ENCODE measurements at places on chromosomes 4 and X.

- no peak for DNase-seq
These were observed 213.1 kb downstream of the UGT8 start for GRCh38 chr4:114811564-114812301.

- no peak for DNase-seq
These were observed 58.2 kb upstream of the DYNLT3 start for GRCh38 chrX:37905436-37906147.

DNA sequence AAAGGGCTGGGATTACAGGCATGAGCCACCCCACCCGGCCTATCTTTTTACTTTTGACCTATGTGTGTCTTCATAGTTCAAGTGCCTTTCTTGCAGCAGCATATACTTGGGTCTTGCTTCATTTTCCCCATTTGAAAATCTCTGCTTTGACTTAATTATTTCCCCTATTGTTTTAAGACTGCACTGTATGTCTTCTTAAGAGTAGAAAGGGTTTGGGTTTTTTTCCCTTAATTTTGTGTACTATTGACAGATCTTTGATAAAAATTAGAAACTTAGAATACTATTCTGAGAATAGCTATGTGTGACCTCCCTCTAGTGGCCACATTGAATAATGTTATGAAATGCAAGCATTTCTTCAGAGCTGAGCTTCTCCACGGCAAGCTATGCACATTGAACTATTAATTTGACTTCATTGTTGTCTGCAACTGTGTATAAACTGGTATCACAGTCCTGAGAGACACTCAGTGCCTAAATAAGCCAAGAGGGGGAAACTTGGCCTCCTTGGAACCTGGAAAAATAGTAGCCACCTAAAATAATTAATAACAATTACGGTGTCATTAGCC, 8.7 kb upstream of the SLC25A4 start:
- no peak for DNase-seq

DNA sequence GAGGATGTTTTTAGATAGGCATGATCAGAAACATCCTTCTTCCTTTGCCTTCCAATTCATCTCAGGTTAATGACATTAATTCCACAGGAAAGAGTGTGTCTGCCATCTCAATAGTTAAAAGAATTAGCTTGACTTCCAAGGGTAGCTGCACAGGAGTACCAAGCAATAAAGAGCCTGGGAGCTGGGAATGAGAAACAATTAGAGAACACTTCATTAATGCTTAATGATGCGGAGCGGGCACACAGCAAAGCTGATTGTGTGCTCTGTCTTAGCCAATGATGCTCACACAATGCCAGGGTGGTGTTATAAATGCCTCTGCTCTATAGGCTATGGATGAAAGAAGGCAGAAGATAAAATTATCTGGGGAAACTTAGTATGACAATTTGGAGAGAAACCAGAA, 1052.5 kb upstream of the LCORL start:
- DNase-seq, result no peak

DNA sequence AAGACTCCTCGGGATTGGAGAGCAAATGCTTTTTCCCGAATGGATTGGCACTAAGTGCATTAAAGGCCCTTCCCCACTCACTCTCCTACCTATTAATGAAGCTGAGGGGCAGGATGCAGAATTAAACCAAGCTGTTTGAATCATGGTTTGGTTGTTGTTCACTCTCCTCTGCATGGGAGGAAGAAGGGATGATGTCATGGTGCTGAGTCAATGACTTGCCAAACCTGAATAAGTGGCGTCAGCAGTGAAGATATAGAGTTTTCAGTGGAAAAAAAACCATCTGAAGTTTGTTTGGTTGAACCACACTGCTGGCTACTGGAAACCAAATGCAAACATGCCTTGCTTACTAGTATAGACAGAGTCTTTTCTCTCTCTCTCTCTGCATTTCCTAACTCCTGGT, 19.8 kb upstream of the ZXDA start:
- no peak for DNase-seq

- DNase-seq, result no peak
These were observed 32.4 kb upstream of the BLTP1 start for GRCh38 chr4:122119739-122120138.

DNA sequence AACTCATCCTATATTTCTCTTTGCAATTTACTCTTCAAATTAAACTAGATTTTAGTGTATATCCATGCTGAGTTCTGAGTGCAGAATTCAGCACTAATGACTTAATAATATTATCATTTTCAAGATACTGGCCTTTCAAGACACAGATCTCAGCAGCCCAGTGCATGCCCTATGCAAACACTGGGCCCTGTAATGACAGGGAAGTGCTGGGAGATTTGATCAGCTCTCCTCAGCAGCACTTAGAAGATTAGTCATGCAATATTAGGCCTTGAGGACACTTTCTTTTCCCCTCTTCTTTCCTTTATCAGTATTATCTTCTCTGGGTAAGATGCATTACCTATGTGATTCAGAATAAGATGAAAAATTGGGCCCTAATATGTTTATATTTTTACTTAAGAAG, 207.1 kb downstream of the PPP3CA start:
- no peak for DNase-seq

- DNase-seq, result peak; percentile 90
These were observed 202.4 kb downstream of the CHIC2 start for GRCh38 chr4:53861856-53862610.

- no peak for DNase-seq
These were observed 19.7 kb upstream of the MTM1 start for GRCh38 chrX:150548684-150549083.

- no peak for DNase-seq
These were observed 333.3 kb downstream of the BCOR start for GRCh38 chrX:39764441-39764914.

GRCh38 chr4:61003301-61003700, 196.8 kb upstream of the ADGRL3 start:
- no peak for DNase-seq

- no peak for DNase-seq
These were observed 29.9 kb upstream of the TEC start for GRCh38 chr4:48299560-48299959.

DNA sequence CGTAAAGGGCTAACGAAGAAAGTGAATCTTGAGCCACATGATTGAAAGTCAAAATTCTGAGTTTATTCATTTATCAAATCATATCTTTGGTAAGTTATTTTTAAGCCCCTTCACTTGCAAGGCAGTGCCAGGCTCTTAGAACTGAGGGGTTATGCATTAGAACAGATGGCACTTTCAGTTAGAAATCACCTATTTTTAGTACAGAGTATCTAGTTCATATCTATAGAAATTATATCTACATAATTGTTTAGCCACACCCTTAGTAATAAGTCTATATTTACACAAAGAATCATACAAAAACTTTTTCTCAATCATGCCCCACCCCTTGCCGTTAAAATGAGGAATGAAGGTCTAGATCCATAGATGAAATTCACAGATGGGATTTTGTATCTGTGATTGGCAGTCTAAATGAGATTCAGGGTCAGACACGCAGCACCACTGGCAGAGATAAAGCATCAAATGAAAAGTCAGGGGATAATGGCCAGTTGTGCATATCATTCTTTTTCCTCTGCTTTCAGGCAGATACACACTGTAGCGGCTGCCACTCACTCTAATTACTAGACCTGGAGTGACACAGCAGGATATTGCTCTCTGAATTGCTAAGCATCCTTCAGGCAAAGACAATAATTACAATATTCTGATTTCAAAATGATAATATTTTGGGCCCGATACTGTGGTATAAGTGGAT, 440.5 kb downstream of the MAPK10 start:
- DNase-seq, result no peak

- no peak for DNase-seq
These were observed 79.8 kb upstream of the RPL34 start for GRCh38 chr4:108540536-108540935.

- DNase-seq, result no peak
These were observed 47.9 kb downstream of the CHIC2 start for GRCh38 chr4:54016504-54016903.

GRCh38 chr4:52069571-52069970, 18.5 kb downstream of the SPATA18 start:
- no peak for DNase-seq

- DNase-seq, result no peak
These were observed 102.7 kb upstream of the DHX15 start for GRCh38 chr4:24686866-24687692.

- DNase-seq, result no peak
These were observed 285.6 kb downstream of the GPAT3 start for GRCh38 chr4:83821493-83821892.

DNA sequence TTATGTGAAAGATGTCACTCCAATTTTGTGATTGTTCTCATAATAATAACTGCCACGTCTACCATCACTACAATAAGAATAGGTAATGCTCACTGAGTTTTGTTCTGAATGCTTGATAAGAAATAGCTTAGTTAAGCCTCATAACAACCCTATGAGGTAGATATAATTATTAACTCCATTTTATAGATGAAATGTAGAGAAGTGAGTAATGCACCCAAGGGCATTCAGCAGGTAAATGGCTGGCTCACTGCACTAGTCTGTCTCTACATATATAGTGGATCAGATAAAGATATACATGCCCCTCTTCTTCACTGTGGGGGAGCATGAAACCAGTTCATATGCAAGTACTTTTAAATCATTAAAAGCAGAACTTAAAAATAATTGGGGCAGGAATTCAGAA, 65.8 kb upstream of the SLC4A4 start:
- no peak for DNase-seq

DNA sequence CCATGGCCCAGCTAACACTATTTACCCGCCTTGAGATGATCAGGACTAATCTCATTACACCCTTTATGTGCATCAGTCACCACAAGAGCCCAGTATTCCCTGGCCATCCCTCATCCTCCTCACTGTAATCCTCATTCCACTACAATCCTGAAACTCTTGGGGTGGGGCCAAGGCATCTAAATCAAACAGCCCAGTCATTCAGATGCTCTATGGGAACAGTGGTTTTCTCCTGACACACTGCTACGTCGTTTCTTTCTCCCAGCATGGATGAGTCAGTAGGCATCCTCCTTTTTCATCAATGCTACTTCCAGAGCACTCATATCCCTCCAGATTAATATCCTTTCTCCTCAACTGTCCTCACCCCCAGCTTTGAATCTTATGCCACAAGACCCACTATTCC, 5.6 kb downstream of the SDAD1 start:
- peak; percentile 92 for DNase-seq

GRCh38 chr4:23875317-23875716, 14.5 kb downstream of the PPARGC1A start:
- DNase-seq, result no peak

DNA sequence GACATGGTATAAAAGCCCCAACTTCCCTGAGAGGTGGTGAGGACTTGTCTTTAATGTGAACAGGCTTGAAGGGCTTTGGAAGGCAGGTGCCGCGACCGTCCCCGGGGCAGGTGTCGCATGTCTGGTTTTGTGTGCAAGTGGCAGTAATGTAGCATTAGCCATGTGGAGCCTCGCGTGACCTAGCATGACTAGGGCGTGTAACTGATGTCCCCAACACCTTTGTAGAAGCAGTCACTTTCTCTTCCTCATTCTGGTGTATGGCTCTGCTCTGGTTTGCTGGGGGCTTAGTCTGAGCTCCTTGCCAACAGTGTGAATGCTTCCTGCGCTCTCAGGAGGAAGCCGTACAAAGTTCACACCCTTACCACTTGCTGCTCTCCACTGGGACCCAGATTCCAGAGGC, 145.7 kb downstream of the AMMECR1 start:
- DNase-seq, result no peak

DNA sequence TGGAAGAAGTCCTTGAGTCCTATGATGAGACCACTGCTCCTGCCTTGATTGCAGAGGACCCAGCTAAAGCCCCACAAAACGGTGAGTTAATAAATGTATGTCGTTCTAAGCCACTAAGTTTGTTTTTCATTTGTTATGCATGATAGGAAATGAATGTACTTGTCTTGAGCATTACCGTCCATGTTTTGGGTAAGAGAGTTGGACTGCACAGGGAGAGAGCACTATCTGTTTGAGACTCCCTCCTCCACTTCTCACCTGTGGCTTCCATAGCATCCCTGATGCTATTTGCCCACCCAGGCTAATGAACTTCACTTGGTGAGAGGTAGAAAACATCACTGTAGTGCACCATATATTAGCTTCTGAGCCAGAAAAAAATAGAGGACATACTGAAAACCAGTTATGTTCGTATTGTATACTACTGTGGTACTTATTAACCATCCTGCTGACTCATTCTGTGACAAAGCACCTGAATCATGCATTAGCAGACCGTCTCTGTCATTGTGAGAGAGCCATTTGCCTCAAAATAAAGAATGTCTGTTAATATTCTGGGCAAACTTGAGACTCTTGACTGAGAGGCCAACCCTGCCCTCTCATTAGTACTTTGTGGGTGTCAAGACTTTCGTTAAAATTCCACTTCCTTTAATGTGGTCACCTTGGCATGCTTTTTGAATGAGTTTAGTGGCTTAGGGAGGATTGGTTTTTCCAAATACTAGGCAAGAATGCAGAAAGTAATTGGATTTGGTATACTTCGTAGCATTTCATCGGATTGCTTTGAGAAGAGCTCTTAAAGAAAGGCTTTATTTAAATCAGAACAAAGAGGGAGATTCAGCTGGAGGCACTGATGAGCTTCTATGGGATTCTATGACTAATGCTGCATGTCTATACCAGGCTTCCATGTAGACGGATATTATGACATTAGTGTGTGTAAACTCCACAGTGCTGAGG, 99.3 kb upstream of the GRPR start:
- DNase-seq, result no peak

DNA sequence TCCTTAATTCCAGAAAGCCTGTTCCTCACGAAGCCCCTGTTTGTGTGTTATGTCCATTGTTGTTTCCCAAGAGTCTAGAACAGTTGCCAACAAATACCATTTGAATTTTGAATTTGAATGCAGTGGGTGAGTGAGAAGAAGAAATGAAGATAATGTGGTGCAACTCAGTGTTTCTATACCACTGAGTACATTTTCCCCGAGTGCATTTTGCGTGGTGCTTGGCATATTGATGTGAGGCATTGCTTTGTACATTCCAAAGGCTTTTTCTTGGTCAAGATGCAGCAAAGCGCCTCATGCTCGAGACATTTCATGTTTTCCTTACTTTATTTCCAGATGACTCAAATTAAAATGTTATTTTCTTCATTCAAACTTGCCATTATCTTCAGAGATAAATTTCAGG, 253.1 kb upstream of the RPS6KA3 start:
- no peak for DNase-seq

GRCh38 chrX:56763556-56764152, 34.6 kb downstream of the NBDY start:
- DNase-seq, result peak; percentile 71

- no peak for DNase-seq
These were observed 15.8 kb upstream of the GRIA2 start for GRCh38 chr4:157204634-157205244.

- no peak for DNase-seq
These were observed 856.6 kb upstream of the GRID2 start for GRCh38 chr4:91447168-91447567.

DNA sequence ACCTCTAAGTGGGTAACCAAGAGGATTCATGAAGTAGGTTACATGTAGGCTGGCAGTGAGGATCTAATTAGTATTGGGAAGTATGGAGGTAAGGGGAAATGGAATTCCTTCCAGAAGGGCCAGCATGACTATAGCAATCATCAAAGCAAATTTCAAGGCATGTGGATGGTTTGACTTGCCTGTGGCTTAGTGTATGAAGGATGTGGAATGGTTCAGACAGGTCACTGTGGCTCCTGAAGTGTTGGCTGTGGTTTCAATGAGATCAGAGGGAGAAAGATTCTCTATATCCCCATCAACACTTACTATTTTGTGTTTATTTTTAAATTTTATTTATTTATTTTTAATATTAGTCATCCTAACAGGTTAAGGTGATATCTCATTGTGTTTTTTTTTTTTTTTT, 121.6 kb upstream of the TBC1D9 start:
- no peak for DNase-seq

- DNase-seq, result no peak
These were observed 494.6 kb upstream of the EPHA5 start for GRCh38 chr4:66164869-66165268.

GRCh38 chr4:168574581-168575295, 77.9 kb downstream of the PALLD start:
- no peak for DNase-seq
